ENCODE measurements at places on chromosomes 5 and 9.

- DNase-seq, result no peak
These were observed 26.7 kb downstream of the EBF1 start for GRCh38 chr5:159073026-159073425.

GRCh38 chr5:179879690-179880010, 21.0 kb upstream of the MRNIP start:
- no peak for DNase-seq

GRCh38 chr5:99070822-99071221, 142.0 kb upstream of the CHD1 start:
- DNase-seq, result no peak

GRCh38 chr5:101676646-101677045, 619.4 kb downstream of the SLCO4C1 start:
- no peak for DNase-seq

DNA sequence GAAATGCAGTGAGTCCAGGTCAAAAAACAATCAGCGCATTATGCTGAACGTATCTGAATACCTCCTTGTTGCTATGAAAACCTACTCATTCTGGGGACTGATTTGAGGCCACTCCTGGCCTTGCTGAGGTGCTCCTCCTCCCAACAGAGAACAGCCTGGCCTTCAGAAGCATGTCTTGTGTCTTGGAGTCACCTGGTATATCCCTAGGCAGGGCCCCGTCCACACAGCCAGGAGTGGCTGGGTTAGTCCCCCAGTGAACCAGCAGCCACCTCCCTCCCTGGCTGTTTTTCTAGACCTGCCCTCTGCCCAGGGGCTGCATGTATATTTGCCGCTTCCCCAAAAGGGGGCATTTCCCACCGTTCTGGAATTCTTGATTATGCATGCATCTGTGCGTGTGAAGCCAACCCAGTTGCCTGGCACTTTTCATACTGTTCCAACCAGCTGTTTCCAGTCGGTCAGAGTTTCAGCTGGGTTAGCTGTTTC, 99.2 kb upstream of the SPATA31C2 start:
- DNase-seq, result no peak

- DNase-seq, result no peak
These were observed 1033.4 kb downstream of the TLE4 start for GRCh38 chr9:80605129-80605528.

DNA sequence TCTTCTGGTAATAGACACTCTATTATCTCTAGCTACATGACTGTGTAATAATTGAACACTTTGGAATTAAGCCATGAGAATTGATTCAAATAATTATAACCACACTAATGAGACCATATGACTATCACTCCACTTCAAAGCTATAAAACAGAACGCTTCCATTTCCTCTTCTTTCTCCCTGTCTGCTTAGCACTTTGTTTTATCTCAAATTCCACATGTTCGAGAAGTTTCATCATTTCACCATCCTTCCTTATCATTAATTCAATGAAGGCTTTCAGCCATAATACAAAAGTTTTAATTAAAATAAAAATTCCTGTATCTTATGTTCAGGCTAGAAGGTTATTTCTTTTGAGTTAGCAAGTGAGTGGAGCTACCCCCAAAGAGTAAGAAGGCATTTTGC, 7.4 kb upstream of the DCTN4 start:
- DNase-seq, result no peak

- no peak for DNase-seq
These were observed 9.8 kb upstream of the EEIG1 start for GRCh38 chr9:127990554-127990953.

- DNase-seq, result no peak
These were observed 14.7 kb upstream of the TMEM174 start for GRCh38 chr5:73158313-73158712.

DNA sequence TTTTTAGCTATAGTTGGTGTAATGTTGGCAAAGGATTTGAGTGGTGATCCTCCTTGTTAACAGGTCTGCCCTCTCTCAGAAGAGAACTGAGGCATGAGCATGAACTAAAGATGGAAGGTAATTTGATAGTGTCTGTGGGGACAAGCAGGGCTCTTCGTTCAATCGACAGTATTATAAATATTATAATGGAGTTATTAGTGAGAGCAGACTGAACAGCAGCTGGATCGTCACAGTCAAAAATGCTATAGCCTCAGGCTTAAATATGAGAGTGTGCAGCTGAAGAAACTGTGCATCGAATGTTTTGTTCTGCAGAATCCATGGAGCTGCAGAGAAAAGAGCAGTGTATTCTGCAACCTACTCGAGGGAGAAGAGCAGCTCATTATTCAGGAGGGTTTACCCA, 757.3 kb downstream of the DNAH5 start:
- no peak for DNase-seq

DNA sequence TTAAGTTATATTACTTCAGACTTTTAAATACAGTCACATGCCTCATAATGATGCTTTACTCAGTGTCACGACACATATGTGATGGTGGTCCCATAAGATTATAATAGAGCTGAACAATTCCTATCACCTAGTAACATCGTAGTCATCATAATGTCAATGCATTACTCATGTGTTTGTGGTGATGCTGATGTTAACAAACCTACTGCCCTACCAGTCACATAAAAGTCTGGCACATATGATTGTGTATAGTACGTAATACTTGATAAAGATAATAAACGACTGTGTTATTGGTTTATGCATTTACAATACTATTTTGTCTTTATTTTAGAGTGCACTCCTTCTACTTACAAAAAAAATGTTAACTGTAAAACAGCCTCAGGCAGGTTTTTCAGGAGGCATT, 103.7 kb downstream of the PAM start:
- DNase-seq, result no peak

- DNase-seq, result no peak
These were observed 99.3 kb downstream of the CCDC192 start for GRCh38 chr5:127802477-127802865.

GRCh38 chr9:121304707-121305106, 36.7 kb downstream of the GSN start:
- no peak for DNase-seq

- DNase-seq, result no peak
These were observed 66.1 kb upstream of the RASGRF2 start for GRCh38 chr5:80894083-80894482.

DNA sequence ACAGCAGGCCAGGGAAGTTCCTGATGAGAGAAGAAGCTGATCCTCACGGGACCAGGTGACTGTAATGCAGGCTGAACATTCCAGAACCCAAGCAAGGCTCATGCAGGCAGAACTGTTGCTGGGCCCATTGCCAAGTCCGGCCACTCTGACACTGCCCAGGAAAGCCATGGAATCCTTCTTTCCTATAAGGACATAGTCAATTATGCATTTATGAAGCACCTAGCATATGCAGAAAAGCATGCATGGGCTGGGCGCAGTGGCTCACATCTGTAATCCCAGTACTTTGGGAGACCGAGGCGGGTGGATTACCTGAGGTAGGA, 83.7 kb upstream of the SLC1A3 start:
- no peak for DNase-seq

- DNase-seq, result no peak
These were observed 41.6 kb downstream of the PTAR1 start for GRCh38 chr9:69718218-69718617.

DNA sequence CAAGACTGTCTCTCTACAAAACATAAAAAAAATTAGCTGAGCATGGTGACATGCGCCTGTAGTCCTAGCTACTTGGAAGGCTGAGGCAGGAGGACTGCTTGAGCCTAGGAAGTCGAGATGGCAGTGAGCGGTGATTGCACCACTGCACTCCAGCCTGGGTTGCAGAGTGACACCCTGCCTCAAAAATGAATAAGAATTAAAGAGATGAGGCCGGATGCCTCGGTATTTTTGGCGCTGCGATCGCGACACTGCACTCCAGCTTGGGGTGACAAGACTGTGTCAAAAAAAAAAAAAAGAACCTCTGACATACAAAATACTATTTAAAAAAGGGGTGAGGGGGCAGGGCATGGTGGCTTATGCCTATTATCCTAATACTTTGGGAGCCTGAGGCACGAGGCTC, 7.3 kb downstream of the GPBP1 start:
- DNase-seq, result no peak

GRCh38 chr9:95342571-95342970, 25.1 kb upstream of the FANCC start:
- no peak for DNase-seq

DNA sequence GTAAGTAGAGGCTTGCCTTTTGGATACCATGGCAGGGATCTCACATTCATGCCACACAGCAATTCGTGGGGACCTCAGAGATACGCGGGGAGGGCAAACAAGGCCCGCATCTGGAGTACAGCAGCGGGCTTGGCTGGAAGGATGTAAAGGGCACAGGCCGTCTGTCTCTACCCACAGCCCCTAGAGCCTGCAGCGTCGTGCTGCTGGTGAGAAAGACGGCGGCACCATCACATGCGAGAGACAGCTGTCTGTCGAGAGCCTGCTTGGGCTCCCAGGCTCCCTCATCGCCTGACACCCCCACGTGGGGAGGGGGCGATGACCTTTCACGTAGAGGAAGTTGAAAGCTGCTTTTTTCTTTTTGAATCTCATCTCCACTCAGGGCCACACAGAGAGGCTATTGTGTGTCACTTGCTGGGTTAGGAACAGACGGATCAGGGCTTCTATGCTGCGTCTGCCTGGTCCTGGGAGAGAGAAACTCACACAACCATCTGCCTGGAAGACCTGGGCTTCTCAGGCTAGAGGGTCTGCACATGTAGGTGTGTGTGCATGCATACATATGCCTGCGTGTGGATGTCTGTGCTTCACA, 134.6 kb upstream of the PPP1R26 start:
- DNase-seq, result no peak

GRCh38 chr5:177302354-177303110, 987 bp downstream of the RAB24 start:
- DNase-seq, result no peak

DNA sequence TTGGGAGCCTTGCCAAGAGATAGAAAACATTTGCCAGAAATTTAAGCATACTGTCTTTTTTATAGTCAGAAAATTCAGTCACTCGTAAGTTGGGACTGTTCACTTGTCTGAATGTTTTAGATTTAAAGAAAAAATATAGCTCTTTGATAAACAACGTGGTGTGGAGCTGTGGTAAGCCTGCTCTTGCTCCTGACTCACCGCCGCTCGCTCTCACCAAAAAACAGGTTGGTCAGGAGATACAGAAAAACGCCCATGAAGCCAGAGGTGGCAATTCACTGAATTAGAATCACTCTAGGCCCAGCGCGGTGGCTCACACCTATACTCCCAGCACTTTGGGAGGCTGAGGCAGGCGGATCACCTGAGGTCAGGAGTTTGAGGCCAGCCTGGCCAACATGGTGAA, 6.2 kb downstream of the LNPEP start:
- no peak for DNase-seq

DNA sequence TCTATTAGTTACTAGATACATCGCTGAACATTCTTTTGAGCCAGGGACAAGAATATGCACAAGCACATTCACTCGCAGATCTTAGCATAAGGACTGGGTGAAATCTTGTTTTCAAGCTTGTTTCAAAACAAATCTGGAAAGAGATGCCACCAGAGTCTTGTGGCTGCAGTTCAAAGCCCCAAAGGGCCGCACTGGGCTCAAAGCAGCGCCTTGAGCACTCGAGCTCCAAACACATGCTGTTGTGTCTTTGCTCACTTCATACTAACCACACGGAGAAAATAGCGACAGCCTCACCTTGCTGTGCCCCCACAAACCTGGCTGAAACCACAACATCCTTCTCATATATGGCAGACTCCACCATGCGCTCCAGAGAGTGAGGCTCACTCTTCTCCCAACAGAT, 34.2 kb upstream of the IL7R start:
- DNase-seq, result no peak

- DNase-seq, result no peak
These were observed 615.6 kb downstream of the ZNF608 start for GRCh38 chr5:124130816-124131215.

DNA sequence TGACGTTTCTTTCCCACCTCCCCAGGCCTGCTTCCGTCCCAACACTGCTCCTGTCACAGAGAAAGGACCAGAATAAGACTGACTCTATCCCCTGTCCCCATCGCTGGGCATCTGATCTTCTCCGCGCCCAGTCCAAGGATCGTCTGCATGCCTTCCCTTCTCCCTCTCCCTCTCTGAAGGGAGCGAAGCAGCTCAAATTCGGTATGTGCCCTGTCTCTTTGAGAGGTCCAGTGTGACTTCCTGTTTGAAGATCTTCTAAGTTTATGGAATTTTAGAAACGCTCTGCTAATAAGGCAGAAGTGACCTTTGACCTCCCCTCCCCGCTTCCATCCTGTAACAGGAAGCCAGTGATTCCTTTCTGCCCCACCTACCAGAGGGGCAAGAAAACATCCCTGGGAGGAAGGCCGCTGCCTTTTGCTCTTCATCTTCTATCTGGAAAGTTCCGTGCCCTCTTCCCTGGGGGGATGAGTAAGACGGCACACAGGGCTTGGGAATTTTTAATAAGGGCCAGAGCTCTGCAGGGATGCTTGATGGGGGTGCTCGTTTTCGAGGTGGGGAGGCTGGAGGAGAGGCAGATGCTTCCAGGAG, 40.7 kb upstream of the RNU6ATAC start:
- DNase-seq, result no peak

DNA sequence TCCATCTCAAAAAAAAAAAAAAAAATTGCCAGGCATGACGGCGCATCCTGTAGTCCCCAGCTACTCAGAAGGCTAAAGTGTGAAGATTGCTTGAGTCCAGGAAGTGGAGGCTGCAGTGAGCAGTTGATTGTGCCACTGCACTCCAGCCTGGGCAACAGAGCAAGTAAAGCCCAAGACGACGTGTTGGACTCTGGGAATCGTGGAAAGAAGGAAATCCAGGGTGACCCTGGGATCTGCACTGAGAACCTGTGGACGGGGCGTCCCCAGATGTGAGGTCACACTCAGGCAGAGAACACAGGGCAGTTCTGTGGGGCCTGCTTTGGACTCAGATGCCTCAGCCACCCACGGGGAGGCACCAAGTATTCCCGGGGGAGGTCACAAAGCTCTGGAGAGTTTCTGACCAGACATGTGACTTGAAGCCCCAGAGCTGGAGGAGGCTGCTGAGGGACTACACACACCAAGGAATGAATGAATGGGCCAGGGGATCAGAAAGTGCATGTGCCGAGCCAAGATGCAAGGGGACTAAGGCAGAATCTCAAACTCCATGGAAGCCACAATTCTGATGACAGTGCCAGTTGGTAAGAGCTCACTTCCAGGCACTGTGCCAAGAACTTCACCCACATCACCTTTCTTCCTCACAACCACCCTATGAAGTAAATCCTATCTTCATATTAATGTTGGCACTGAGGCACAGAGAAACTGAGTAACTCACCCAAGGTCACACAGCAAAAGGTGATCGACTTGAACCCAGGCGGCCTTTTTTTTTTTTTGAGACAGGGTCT, 12.9 kb downstream of the DYNC2I2 start:
- DNase-seq, result no peak

DNA sequence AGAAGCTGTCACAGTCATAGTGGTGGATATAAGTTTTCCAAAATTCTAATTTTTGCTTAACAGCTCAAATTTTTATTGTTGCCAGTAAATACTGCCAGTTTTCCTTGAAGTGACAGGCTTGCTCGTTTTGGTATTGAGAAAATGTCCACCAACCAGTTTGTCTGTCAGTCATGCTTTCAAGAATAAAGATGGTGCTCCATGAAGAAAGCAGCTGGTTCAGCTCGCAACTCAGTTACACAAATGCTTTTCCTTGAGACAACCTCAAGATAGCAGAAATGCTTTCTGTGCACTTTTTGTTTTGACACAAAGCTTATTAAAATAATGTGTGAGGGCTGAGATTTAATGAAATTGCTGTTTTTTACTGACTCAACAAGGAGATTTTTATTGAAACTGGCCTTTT, 135.7 kb downstream of the LRRC70 start:
- DNase-seq, result no peak

Data from activated gamma-delta T cell (primary cell).